NCI-H526 treated with DMSO at 0.1 percent for 48 hours (cell line): ENCODE measurements at places on chromosomes 3 and 15.

GRCh38 chr15:92625251-92625980 is 30.2 kb downstream of the FAM174B start:
- no peak for DNase-seq

DNA sequence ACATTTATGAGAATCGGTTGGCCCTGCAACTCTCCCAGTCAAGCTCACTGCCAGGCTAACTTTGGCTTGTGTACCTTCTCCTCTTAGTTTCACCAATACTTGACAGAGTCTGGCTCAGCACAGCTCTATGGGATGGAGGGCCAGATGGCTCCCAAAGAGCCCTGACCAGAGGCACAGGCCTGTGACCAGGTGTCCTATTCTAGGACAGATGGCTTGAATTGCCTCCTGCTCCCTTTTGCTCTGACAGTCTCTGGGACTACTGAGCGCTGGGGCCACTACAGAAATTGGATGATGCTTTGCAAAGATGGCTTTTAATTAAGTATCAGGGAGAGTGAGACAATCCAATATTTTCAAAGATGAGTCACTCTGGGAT is 10.3 kb upstream of the ARID3B start:
- DNase-seq: no peak

DNA sequence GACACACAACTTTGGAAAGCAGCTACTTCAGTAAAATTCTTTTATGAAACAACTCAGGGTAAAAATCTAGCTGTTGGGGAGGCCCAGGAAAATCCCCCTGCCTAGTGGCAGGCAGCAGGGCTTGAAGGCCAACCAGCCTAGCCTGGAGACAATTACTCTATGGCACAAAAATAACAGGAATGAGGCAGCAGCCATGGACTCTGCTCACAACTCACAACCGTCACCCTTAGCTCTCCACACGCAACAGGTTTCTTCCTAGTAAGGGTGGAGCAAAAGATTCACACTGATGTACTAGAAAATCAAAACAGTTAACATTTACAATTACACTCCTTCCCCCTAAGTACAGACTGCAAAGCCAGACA is 530 bp upstream of the FBXL22 start:
- DNase-seq: no peak

DNA sequence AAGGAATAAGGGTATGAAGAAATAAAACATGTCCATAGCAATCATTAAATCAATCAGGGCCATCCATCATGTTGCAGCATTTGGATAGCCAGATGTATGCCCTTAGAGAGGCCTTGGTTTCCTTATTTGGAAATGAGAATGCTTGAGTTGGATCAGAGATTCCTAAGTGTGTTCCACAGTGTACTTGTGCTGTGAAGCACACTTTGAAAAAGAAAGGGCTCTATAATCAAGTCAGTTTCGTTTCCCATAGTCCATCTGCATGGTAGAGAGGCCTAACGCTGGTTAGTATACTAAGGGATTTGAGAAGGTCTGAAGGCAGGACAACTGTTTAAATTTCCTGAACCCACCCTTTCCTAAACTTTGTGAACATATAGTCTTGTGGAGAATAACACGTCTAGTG is 30.9 kb downstream of the RBMS3 start:
- DNase-seq: no peak

DNA sequence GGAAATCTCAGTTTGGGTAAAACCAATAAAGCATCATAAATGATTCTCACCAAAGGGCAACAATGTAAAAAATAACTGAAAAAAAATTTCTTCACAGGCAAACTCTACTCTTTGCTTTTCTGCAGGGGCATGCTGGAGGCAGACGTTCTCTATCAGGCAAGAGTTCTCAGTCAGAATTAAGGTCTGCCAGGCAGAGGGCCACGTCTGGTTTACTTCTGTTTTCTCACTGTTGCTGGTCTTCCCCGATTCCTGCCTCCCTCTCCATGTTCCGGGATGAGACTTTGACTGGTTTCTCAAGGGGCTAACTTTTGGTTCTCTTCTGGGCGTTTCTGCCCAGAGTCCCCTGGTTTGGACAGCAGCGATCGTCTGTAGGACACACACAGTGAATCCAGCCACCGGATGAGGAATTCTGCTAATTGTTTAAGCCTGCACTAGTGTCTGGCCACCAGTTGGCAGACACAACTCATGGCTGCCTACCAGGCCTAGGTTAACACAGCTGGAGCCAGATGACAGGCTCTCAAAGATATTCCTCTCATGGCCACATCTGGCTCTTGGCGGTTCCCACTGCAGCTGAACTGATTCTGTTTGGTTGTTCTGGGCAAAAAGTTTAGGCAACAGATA is 273.1 kb downstream of the FOXP1 start:
- DNase-seq: no peak
